ENCODE measurements at places on chromosomes 1 and 21.

- no peak for DNase-seq
Measured at GRCh38 chr1:231040800-231041718, 1.0 kb upstream of the FAM89A start.

GRCh38 chr1:36851087-36851486, 183.2 kb downstream of the GRIK3 start:
- no peak for DNase-seq

GRCh38 chr1:113802367-113803007, 9.8 kb downstream of the RSBN1 start:
- no peak for DNase-seq

DNA sequence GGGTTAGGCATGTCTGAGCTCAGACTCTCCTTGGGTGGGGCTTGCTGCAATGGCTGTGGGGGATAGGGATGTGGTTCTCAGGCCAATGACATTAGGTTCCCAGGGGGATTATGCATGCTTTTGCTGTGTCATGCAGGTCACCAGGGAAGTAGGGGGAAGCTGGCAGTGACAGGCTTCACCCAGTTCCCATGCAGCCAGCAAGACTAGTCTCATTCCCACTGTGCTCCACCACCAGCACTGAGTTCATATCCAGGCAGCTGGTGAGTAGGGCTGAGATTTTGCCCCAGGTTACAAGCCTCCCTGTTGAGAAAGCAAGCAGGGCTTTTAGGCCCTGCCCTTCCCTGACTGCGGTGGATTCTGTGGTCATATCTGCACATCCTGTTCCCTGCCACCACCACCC, 32.1 kb upstream of the PLA2G5 start:
- no peak for DNase-seq

GRCh38 chr1:75312620-75313019, 178.4 kb downstream of the LHX8 start:
- DNase-seq = no peak

DNA sequence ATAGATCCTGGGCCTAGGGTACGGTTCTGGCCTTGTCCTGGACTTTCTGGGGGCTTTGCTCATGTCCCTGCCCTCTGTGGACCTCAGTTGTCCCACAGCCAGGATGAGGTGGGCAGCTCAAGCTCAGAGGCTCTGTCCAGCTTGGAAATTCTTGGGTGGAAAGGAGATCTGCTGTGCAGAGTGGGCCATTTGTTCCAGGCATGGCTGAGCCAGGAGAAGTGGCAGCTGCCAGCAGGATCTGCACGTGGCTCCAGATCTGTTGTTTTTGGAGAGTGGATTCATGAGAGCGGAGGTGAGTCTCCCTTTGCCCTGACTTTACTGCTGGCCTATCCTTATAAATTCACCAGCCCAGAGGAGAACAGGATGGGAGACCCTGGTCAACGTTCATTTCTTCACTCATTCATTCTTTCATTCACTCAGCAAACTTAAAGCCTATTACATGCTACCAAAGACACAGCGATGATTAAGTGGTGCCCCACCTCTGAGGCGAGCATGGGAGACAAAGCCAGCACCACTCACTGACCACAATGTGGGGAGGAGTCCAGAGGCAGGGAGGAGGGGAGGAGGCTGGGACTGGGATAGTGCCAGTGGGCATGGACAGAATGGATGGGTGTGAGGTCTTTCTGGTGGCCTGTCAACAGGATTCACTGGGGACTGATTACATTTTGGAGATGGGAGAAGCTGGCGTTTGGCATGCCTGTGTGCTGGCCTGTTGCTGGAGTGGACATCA, 205.1 kb downstream of the TRABD2B start:
- no peak for DNase-seq

Data from inflammatory macrophage treated with lipopolysaccharide for 1 hour (primary cell).